ENCODE measurements at places on chromosomes 5 and 9.

- DNase-seq = peak; percentile 81
Measured at GRCh38 chr9:124306098-124306735, 48.5 kb downstream of the NEK6 start.

DNA sequence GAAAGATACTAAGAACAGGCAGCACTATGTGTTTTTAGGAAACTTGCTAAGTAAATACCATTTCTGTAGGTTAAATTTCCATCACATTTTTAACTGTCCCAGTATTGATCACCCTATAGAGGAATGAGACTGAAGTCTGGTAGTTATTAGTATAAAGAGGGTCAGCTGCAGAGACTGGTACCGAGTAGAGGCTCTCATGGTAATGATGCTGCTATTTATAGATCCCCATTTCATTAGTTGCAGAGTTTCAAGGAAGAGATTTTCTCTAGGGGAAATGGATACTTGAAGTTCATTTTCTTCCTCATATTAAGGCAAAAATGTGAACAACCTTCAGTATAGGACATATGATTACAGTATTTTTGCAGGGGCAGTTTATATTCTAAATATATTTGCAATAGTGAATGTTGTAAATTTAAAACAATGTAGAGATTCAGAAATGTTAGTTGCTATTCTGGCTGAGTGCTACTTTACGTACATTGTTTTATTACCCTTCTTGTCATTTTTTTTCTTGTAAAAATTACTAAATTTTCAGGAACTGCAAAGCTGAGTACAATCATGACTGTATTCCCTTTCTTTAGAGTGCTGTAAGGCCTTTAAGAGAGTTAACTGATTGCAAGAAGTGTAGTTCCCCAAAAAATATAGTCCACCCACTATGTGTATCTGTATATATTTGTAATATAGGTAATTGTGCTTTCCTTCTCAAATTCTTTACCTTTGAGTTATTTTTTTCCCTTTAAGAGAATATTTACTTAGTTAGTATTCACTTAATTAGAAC lies 14.7 kb downstream of the PBX3 start:
- no peak for DNase-seq

DNA sequence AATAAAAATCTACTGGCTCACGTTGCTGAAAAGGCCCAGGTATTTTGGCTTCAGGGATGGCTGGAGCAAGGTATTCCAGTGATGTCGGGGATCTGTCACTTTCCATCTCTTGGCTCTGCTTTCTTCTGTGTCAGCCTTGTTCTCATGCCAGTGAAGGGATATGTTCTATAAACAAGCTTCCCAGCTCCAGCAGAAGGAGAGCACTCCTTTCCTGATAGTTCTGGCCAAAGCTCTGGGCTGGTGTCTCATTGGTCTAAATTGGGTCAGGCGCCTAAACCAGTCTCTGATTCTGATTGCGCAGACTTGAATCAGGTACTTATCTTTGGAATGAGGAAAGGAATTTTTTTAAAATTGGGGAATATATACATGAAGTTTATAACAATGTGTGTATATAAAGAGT lies 5.1 kb downstream of the SNX30 start:
- DNase-seq = peak; percentile 16

DNA sequence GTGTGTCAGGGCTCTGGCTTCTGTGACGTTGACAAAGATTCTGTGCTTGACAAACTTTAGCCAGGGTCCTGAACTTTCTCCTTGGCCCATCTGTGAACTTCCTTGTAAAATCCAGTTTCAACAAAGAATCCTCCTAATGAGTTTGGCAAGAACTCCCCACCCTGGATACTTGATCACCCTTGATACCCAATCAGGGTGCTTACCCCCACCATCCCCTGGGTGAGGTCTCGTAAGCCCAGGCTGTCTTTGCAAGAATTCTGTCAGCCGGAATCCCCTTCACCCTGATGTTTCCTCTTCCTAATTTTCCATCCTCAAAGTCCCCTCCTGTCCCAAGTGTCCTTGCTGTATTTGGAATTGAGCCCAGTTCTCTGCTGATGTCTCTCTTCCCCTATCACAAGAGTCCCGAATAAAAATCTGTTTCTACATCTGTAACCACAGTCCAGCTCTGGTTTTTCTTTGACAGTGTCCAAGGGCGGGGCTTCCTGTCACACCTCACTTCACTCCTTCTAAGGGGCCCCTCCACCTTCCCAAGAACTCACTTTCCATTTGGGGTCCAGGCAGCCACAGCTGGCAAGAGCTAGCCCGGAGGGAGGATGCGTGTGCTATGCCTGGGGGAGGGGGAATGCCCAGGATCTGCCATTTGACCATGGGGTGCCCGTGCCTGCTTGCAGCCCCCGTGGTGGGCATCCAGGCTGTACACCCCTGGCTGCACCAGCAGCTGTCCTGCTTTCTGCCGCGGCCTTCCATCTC lies 2.7 kb upstream of the CARD19 start:
- DNase-seq = peak; percentile 18

- DNase-seq = peak; percentile 77
Measured at GRCh38 chr5:179907556-179908324, at the start of gene TBC1D9B. TSS of gene TBC1D9B (minus strand) at chr5:179907897. CDS start at chr5:179907821, 76 bp downstream.

DNA sequence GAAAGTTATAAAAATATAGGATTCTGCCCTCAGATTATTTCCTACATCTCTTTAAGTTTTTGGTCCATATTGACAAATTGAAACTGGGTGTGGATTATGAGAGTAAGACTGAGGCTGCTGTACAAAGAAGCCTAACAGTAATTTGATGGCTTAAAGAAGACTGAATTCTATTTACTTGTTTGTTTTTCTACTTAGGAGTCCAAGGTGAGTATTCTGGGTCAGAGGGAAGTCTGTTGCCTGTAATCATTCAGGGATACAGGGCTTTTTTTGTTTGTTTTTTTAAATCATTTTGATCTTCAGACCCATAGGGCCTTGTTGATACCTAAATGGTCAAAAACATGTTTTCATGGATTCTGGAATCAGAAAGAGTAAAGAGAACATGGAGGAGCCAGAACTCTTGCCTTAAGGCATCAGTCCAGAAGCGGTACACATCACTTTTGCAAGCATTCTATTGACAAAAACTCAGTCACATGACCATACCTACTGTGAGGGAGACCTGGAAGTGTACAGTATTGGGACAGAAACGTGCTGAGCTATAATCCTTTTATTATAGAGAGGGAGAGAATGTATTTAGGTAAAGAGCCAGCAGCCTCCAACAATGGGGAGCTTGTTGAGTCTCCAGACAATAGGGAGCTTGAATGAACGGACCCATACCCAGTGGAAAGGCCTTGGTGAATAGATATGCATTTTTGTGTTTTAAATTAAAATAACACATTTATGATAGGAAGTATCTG lies 102.7 kb downstream of the LRRC70 start:
- no peak for DNase-seq

- DNase-seq = peak; percentile 70
Measured at GRCh38 chr9:93060746-93061259, 2.3 kb downstream of the SUSD3 start.

DNA sequence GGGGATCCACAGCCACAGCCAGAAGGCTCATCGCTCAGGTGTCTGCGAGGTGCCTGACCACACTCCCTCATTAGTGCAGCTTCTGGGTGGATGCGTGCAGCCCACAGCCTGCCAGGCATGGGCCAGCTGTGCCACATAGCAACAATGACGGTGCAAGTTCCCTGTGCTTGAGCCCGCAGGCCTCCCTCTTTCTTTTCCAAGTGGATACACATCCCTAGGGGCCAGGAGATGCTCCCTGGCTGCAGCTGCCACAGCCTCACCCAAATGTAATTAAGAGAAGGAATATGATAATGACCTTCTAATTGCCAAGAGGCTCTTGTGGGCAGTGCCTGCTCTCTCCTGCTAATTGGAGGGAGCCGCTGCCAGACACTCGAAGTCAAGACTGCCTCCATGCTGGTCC lies 116.0 kb upstream of the PPP1R26 start:
- DNase-seq = no peak

DNA sequence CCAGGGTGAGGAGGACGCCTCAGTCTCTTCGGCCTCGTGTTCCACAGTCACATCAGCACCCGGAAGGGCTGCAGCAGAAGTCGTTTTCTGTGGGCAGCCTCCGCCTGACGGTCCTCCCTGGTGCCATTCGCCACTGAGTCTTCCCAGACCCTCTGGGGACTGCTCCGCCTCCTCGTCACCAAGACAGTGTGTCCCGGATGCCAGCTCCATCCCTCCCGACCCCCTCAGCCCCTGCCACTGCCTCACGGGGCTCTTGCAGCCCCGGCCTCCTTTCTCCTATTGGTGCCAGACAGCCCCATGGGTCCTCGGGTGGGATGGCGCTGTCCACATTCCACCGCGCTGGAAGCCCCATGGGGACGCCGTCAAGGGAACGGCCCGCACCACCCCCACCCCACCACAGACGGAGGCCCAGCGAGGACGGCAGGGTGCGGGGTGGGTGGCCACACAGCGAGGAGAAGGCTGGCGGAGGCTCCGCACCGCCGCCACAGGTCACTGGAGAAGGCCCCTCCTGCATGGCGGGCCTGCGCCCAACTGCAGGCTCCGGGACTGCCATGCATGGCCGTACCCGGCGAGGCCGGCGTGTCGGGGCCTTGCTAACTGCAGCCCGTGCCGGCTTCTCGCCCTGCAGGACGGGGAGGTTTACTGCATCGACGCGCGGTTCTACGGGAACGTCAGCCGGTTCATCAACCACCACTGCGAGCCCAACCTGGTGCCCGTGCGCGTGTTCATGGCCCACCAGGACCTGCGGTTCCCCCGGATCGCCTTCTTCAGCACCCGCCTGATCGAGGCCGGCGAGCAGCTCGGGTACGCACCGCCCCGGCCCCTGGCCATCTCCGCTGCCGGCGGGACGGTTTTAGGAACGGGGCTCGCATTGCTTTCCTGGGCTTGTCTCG lies 43.6 kb upstream of the CACNA1B start:
- no peak for DNase-seq
